ENCODE measurements at places on chromosomes 2 and 18.

DNA sequence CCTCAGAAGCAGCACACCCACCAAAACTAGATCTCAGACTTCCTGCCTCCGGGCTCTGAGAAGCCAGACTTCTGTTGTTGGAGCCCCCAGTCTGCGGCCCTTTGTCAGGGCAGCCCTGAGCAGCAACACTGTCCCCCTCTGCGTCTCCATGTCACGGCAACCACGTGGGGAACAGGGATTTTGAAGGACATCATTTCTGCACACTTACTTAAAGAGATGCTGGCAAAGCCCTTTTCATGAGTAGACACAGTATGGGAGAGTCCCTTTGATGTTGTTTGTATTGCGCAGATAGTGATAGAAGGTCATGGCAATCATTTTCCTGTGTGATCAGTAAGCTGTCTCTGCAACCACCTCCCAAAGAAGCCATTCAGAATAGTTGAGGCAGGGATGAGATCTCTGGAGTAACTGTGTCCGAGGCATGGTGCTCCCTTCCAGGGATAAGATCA is 69.1 kb upstream of the ID2 start:
- DNase-seq, result no peak

DNA sequence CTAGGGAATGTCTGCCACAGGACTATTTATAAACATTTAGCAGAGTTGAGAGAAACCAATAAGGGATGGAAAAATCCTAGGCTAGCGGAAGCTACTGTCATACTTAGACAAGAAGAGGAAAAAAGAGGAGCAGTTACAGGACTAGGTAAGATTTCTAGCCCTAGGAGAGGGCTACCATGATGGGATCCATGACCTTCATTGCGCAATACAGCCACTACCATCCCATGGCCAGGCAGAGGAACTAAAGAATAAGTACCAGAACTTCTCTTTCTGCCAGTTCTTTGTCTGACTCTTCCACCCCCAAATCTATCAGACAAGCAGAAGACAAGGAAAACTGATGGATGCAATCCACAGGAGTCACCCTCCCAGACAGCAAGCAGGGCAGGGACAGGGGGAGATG is 417.0 kb upstream of the CHST9 start:
- DNase-seq, result no peak

- peak; percentile 31 for DNase-seq
These were observed 9.3 kb downstream of the NCK2 start for GRCh38 chr2:105754011-105754410.

DNA sequence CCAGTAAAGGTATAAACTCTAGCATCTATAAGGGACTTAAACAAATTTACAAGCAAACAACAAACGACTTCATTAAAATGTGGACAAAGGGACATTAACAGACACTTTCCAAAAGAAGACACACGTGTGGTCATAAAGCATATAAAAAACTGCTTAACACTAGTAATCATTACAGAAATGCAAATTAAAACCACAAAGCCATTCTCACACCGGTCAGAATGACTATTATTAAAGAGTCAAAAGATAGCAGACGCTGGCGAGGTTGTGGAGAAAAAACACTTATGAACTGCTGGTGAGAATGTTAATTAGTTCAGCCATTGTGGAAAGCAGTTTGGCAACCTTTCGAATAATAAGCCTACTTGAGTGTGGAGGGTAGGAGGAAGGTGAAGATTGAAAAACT is 217.1 kb upstream of the DLGAP1 start:
- no peak for DNase-seq

DNA sequence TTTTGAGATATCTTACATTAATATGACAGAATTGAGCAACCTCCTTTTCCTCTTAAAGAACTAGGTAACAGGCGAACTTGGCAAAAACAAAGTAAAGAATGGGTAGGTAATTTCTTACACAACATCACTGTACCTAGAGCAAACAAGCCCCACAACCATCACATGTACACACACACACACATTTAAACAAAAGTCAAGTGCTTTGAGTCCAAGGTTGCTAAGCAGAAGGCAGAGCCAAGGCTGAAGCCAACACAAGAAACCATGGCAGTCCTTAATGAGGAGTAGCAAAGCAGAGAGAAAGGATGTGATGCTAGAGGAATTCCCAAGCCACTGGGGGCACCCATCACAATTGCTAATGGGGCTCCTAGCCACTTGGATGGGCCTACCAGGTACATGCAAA is 164.1 kb downstream of the PAX3 start:
- DNase-seq, result no peak

GRCh38 chr18:75752740-75753263 is 325.3 kb upstream of the SMIM21 start:
- no peak for DNase-seq

DNA sequence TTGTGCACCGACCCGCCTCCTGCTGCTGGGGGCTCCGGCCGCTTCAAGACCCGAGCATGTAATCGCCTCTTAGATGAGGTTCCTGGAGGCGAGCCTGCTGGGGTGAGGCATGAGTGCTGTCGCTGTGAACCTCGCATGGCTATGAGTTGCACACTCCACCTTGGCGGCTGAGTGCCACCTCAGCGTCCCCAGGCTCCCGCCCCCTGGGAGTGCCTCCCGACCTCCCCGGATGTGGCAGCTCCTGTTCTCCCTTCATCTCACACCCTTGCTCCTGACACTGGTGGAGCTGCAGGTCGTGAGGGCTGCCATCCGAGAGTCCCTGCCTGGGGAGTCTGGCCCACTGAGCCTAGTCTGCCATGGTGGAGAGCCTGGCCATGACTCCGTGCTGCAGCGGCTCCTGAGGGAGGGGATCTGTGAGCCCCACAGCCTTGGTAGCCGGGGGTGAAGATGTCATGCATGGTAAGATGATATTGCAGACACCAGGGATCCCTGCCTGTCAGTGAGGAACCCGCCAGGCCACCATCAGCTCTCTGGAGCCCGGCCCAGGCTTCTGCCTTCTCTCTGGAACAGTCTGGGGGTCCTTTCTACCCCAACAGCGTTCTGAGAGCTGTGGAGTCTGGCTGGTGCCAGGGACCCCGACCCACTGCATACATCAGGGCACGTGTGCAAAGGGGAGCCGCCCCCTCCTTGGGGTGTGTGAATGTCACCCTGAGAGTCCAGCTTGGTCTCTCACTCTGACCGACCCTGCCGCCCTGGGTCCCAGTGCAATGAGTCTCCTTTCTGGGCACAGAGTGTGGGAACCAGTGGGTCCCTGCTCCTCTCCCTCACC is 61.6 kb upstream of the HS6ST1 start:
- no peak for DNase-seq

DNA sequence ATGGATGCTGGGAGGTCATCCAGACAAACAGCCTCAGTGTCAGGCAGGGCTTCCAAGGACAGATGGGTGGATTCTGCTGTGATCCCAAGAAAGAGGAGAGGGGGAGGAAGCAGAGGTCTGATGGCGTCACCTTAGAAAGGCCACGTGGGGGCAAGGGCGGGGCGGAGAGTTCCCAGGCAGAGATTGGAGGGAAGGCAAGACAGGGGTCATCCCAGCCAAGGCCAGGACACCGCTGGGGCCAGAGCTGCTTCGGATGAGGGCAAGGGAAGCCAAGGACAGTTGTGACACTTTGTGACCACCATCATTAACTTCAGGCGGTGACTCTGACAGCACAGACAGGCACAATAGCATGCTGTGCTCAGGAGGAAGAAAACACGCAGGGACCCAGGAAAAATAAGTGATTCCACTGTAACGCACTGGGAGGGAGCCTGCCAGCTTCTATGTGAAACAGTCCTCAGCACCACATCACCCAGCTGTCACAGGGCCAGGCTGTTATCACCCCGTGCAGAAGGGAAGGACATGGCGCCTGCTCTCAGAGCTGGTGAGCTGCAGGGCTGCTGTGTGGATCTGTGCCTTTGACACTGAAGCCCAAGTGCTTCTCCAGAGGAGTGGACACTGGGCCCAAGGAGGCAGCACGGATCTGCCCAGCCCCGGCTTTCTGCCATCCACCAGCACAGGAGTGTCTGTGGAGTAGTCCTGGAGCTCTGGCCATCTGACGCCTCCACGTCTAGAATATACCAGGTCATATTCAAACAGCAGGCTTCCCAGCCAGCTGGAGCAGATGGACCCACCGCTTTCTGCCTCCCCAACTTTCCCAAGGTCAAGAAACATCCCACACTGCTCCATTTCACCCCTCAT is 204.1 kb downstream of the NDUFA10 start:
- DNase-seq, result peak; percentile 9

- DNase-seq, result no peak
These were observed 136.7 kb upstream of the CWC22 start for GRCh38 chr2:180143633-180144337.

DNA sequence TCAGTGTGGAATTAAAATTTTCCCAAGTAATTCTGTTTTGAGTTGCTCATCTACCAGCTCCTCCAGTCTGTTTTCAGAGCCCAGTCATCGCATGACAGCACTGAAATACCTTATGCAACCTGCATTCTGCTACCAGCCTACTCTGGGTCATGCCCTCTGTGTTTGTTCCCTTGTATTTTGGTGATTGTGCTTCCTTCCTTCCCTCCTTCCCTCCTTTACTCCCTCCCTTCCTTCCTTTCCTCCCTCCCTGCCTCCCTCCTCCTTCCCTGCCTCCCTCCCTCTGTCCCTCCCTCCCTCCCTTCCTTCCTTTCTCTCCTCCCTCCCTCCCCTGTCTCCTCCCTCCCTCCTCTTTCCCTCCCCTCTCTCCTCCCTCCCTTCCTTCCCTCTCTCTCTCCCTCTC is 289.6 kb downstream of the CDH2 start:
- DNase-seq, result no peak

- DNase-seq, result no peak
These were observed 11.6 kb downstream of the CAPG start for GRCh38 chr2:85398426-85399182.

GRCh38 chr2:86223140-86223926 is 24.1 kb downstream of the MRPL35 start:
- DNase-seq, result no peak

GRCh38 chr2:222561817-222562645 is 93.9 kb downstream of the FARSB start:
- DNase-seq, result no peak

- no peak for DNase-seq
These were observed 749.3 kb downstream of the TRIB2 start for GRCh38 chr2:13466076-13466475.

- DNase-seq, result no peak
These were observed 18.1 kb upstream of the TAF1B start for GRCh38 chr2:9824956-9825720.

- DNase-seq, result no peak
These were observed 95.1 kb upstream of the SLC35G4 start for GRCh38 chr18:11514267-11514666.

DNA sequence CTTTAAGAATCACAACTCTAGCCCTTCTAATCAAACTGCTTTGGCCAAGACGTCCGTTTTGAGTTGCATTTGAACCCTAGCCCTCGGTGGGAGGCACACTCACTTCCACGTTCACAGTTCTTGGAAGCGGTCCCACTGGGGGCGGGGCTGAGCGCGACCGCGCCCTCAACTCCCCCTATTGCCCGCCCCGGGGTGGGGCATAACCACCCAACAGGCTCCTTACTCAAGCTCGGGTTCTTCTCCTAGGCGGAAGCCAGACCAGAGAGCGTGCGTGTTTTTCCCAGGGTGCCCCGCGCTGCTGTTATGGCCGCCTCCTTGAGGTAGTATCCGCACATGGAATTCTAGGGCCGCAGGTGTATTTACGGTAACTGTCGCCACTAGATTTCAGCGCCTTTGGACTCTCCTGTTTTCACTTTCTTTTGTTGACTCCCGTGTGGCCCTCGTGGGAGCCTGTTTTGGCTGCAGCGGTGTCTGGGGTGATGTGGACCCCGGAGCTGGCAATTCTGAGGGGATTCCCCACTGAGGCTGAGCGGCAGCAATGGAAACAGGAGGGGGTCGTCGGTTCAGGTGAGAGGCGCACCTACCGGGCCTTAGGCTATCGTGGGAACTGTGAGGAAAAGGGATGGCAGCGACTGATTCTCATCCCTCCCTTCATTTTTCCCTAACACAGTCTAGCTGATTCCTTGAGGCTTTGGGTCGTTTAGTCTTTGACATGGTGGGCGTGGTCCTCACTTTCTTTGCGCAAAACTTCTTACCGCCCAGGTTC is at the start of gene TTC27:
Gene TTC27 (plus strand): TSS at position 237 of the 766 bp plus-strand sequence. CDS start 243 bp downstream, at position 480.
- peak; percentile 96 for DNase-seq

- DNase-seq, result no peak
These were observed 52.3 kb downstream of the CD226 start for GRCh38 chr18:69895066-69896047.

DNA sequence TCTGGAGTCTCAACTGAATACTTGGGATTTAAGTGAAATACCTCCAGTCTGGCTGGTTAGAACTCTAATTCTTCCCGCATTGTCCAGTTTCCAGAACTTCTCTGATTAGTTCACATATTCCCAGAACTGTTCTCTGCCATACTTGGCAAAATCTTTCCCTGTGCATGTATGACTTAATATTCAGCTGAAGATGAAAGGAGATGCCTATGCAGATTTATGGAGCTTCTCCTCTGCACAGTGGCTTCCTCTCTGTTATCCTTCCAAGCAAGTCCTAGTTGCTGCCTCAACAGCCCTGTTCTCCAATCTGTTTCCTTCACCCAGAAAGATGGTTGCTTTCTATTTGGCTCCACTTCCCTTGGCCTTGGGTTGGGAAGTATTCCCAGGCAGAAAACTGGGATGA is 155.4 kb upstream of the GATA6 start:
- no peak for DNase-seq

- DNase-seq, result no peak
These were observed 197.1 kb downstream of the CCDC85A start for GRCh38 chr2:56380861-56381260.

DNA sequence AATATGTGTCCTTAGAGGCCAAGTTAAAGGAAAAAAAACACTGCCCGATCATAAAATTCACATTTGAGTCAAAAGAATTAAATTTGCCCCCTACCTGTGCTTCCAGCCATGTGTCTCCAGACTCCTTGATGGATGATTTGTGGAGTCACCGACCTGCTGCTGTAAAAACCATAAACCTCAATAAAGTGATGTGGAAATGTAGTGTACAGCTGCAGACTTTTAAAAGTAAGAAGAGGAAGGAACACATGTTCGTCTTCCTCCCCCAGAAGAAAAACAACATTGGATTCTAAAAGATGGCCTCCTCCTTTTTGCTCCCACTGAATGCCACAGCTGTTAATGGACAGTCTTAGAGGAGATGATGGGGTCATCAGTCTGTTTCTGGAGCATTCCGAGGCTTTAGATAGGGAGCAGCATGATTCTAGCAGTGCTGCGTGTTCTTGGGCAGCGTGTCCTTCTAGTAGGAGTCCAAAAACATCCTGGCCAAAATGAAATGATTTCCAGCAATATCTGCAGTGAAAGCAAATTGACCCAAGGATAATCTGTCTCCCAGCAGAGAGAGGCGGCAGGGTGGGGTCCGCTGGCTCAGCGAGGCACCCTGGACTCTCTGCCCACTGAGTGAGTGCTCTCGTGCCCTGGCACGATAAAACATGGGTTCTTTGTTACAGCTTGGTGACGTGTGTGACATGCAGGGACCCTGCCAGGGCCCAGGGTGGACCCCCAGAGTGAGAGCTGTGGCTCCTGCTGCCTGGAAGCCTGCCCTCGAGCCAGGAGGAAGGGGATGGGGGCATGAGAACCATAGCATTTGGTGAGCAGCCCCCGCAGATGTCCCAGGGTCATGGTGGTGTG is 196.1 kb downstream of the FAM210A start:
- DNase-seq, result no peak

GRCh38 chr2:233989221-233989858 is 61.2 kb upstream of the SPP2 start:
- DNase-seq, result no peak

- DNase-seq, result no peak
These were observed 8.9 kb upstream of the PDE1A start for GRCh38 chr2:182435754-182436153.

GRCh38 chr2:68466361-68466777 is 725 bp downstream of the FBXO48 start:
- peak; percentile 66 for DNase-seq

GRCh38 chr2:136751406-136751805 is 13.9 kb upstream of the THSD7B start:
- no peak for DNase-seq

GRCh38 chr18:9706081-9706935 is 1.8 kb upstream of the RAB31 start:
- no peak for DNase-seq
